ENCODE measurements at places on chromosomes 5 and 9. TPM values are rescaled to one million over a fixed set of nuclear protein-coding genes. Genes with fewer than 3 reads are reported as not detected.

The MAMDC4 gene
- total RNA-seq: 5.1 TPM

The SPATA31E1 gene
- total RNA-seq: 0.03 TPM

The FOXI1 gene
- total RNA-seq: not detected

The ERAP2 gene
- 1.2 TPM for total RNA-seq

The NIM1K gene
- total RNA-seq: 0.23 TPM

The BTNL8 gene
- not detected for total RNA-seq

The SLC34A3 gene
- total RNA-seq: not detected

The IFNE gene
- total RNA-seq: 1.6 TPM

The LOX gene
- 1.3 TPM for total RNA-seq

The FBP2 gene
- not detected for total RNA-seq

The TMEM161B gene
- total RNA-seq: 9.1 TPM

The KIAA0825 gene
- total RNA-seq: 0.42 TPM

The LECT2 gene
- total RNA-seq: not detected

The CCNI2 gene
- not detected for total RNA-seq

The DNAJB5 gene
- 5.9 TPM for total RNA-seq

The GLRA1 gene
- not detected for total RNA-seq

The NKD2 gene
- 18.5 TPM for total RNA-seq

The GHR gene
- total RNA-seq: not detected

The SPATA31D4 gene
- total RNA-seq: not detected

Data from A549 treated with CORT108297 at 1 μM for 4 hours (cell line).